ENCODE measurements at places on chromosomes 7 and 10.

- no peak for DNase-seq
These were observed 41.9 kb downstream of the MET start for GRCh38 chr7:116713918-116714317.

DNA sequence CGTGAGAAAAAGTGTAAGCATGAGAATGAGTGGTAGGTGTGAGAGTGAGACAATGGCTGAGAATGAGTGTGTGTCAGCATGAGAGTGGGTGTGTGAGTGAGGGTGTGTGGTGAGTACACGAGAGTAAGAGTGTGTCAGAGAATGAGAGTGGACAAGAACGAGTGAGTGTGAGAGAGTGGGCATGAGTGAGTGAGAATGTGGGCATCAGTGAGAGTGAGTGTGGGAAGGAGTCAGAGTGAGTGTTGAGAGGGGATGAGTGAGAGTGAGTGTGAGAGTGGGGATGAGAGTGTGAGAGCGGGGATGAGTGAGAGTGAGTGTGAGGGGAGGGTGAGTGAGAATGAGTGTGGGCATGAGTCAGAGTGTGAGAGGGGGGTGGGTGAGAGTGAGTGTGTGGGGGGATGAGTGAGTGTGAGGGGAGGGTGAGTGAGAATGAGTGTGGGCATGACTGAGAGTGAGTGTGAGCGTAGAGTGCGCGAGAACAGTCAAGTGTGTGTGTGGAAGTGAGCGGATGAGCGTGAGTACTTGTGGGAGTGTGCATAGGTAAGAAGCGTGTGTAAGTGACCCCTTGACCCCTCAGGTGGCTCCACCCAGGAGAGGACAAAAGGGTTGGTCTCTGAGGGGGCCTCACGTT, 75.8 kb downstream of the GOLGA7B start:
- DNase-seq, result no peak

DNA sequence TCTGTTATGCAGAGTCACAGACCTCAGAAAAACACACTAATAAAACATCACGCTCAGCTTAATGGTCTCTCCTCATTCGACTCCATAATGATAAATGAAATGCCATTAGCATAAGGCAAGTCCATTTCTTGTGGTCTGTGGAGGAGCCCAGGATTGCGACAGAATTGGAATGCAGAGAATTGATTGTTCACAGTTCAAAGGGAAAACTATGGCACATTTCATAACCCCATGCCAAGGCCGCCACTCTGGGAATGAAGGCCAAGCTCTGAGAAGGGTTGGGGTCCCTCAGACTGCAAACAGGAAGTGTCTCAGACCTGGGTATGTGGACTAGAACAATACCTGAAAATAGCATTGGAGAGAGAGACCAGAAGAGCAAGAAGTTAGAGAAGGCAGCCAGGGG, 398.9 kb downstream of the ADRA2A start:
- DNase-seq, result no peak

- DNase-seq, result no peak
These were observed 67.1 kb downstream of the PRKAG2 start for GRCh38 chr7:151809864-151810170.

DNA sequence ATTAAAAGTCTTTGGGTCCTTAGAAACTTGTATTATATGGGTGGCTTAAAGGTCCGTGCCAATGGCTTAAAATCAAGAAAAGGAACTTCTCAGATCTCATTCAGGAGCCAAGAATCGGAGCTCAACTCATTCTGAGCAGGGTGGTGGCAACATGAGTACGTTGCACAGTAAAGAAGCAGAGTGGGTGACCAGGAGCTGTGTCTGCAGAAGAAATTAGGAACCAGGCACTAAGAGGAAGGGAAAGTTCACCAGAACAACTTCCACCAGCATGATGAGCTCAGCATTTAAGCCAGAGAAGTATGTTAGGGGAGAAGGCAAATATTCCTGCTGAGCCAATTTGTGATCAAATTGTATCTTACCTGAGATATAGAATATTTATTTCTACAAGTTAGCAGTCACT, 236.0 kb upstream of the NRP1 start:
- DNase-seq, result no peak

DNA sequence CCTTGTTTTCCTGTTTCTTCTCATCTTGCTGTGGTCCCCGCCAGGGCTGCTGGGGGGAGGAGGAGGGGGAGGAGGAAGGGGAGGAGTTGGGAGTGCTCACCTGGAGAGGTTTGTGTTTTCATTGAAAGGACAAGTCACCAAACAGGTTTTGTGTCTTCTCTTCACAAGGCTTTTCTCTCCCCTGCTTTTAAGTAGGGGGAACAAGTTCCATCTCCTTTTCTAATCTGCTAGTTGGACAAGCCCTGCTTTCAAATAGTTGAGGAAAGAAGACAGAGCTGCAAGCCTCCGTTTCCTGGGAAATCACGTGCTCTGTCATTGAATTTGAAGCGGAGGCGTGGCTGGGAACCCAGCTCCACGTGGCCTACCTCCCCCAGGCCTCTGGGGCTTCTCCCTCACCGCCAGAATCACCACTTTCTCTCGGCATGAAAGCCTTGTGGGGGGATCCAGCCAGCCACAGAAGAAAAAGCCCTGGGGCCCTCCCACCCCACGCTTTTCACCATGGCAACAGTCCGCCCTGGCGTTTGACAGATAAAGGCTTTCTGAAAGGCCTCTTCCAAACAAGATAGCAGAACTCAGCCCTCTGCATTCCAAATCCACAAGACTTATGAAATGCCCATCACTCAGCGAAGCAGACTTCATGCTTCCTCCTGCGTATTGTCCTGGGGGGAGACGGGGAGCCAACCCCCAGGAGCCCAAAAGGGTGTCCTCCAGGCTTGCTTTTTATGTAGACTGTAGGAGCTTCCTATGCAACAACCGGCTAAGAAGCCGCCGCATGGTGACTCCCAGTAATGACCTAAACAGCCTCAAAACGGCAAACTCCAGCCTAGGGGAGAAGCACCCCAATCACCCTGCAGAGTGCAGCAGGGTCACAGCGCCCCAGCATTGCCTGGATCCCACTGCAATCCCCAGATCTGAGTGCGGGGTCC, 51.7 kb downstream of the PROSER2 start:
- DNase-seq, result peak; percentile 51

DNA sequence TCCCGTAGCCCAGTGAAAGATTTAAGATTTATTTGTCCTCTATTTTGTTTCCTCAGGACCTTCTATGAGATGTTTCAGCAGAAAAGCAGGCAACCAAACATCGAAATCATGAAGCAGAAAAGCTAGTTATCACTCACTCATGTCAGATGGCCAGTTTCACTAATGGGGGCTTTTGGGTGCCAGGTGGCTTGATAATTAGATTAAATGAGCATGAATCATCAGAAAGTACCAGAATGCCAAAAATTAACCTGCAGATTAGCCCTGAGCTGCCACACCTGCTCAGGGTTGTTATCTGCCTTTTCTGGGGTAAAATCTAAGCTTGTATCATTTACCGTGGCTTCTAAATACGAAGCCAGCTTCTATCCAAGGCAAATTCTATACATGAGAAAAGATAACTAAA, 1017.5 kb downstream of the XPNPEP1 start:
- no peak for DNase-seq

DNA sequence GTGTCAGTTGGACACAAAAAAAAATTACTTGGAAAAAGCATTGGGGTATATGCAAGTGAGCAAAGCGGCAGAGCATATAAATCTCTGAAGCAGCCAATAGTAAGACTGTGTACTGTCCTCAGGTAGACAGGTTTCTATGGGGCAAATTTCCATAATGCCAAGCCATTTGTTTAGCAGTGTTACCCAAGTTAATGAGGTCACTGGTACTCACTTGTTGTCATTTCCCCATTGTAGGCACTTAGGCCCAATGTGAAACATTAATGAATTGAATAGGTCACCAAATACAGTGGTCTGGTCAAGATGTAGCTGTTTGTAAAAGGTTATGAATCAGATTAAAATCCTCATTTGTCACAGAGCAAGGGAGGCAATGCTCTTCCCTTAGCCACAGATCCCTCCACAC, 27.5 kb downstream of the HOXA1 start:
- DNase-seq, result no peak

DNA sequence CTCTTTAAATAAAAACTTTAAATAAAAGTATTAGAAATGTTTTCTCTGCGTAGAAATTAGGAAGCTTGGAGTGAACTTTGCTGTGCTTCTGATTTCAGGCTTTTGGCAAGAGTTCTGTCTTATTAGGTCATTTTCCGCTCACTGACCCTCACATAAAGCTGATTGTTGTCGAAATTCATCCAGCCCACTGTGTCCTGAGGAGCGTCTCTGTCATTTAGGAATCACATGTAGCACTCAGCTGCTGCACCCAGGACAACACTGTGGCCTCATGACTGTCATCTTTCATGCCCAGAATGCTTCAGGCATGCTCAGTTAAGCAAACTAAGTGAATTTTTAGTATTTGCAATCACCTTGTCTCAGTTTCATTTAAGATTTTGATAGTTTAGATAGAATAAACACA, 57.8 kb upstream of the MSRB2 start:
- DNase-seq, result no peak

DNA sequence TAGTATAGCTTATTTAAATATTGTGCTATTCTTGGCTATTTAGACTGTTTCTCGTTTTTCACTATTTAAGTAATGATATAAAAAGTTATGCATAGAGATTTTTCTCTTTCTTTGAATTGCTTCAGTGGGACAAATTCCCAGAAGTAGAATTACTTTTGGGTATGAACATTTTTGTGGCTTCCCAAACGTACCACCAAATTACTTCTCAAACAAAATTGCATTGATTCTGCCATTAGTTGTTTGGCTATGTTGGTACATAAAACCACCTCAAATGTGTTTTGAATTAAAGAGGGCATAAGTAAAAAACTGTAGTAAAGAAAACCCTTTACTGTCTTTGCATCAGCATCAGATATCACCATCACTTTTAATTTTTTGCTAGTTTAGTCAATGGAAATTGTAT, 31.0 kb downstream of the AKR1B1 start:
- DNase-seq, result no peak

GRCh38 chr7:101740981-101741725, 76.3 kb upstream of the CUX1 start:
- no peak for DNase-seq

DNA sequence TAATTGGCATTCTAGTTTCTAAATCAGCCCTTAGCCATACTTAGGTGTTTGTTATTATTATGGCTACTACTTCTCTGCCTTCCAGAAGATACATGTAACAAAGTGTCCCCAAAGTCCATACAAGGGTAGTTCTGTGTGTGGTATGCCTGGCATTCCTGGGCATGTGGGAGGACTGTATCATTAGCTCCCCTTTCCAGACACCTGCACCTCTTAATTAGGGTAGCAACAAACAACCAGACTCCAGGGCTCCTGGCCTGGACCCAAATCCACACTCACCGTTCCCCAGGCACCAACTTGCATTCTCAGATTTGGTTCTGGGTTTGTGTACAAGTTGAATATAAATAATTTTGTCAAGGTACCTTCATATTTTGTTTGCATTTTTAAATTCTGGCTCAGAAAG, 15.5 kb upstream of the CALD1 start:
- DNase-seq, result no peak

DNA sequence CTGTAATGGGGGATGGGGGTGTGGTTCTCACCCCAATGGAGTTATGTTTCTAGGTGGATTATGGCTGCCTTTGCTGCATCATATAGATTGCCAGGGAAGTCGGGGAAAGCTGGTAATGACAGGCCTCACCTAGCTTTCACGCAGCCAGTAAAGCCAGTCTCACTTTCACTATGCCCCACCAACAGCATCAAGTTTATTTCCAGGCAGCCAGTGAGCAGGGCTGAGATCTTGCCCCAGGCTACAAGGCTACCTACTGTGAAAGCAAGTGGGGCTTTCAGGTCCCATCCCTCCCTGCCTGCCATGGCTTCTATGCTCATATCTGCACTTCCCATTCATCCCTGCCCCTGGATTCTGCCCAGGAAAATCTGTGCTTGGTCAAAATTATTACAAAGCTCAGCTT, 61.7 kb upstream of the NXPH1 start:
- DNase-seq, result no peak

DNA sequence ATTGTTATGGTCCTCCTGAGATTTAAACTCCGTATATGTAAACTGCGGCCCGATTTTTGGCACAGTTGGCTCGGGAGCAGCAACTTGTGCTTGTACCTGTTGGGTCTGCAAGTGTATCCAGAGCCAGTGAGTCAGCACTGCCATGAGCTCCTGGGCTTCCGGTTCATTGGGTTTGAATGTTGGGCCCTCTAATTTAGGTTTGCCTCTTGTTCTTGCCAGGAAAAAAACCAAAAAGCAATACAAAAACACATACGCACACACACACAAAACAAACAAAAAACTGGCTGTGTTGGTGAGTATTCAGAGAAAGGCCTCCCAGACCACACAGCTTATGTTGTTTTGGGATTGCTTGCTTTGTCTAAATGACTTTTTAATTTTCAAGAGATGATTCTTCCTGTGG, 26.3 kb downstream of the SND1 start:
- DNase-seq, result no peak

DNA sequence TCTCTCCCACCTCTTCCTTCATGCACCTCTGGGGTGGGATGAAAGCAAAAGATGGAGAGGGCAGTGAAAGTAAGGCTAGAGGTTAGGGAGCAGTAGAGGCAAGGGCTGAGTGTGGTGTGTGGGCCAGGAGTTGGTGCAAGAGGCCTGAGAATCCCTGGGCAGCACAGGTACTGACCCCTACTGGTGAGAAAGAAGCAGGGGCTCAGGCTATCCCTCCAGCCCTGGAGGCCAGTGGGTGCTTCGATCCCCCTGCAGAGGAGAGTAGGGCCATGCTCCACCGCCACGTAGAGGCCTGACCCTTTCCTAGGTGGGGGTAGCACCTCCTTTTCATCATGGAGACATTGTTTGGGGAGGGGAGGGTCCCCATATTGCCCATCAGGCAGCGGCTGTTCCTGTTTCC, 9.8 kb downstream of the CDHR1 start:
- DNase-seq, result no peak

DNA sequence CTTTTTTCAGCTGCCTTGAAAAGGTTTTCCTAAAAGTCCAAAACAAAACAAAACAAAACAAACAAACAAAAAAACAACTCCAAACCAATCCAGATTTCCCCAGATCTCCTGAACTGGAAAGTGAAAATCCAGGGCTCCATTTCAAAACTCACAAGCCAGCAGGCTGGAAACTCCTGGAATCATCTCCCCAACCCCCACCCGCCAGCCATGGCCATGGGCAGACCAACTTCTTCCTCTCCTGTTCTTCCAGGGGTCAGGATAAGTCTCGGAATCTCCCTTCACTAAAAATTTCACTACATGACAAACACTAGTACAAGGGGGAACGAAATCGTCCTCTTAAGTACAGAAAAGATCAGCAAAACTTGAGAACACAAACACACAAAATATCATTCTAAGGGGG, 40.4 kb downstream of the GNA12 start:
- no peak for DNase-seq

GRCh38 chr10:96588616-96589419, 2.0 kb upstream of the TM9SF3 start:
- DNase-seq, result no peak

DNA sequence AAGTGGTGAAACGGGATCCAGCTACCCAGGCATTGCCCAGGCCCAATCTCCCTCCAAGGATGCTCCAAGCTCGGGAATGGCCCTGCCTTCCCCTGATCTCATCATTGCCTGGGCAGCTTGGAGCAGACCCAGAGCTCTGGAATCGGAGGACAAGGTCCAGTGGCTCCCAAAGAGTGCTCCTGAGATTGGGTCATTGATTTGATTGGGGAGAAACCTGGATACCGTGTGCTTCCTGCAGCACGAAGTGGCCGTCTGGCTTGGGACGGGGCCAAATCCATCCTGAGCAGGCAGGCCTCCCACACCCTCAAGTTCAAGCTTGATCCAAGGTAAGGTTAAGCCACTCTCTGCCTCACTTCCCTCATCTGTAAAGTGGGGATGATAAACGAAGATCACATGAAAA, 69.9 kb downstream of the OAT start:
- DNase-seq, result no peak

GRCh38 chr7:31058122-31058521, 6.0 kb downstream of the ADCYAP1R1 start:
- DNase-seq, result no peak

- DNase-seq, result no peak
These were observed 115.2 kb upstream of the FGFR2 start for GRCh38 chr10:121713486-121713885.

All from stimulated activated CD8-positive, alpha-beta memory T cell treated with anti-CD3 and anti-CD28 coated beads, Interleukin-15, amount 100 ng/mL, for 4 hours (primary cell).